Foreskin melanocyte (primary cell): ENCODE measurements at places on chromosomes 1 and 21.

DNA sequence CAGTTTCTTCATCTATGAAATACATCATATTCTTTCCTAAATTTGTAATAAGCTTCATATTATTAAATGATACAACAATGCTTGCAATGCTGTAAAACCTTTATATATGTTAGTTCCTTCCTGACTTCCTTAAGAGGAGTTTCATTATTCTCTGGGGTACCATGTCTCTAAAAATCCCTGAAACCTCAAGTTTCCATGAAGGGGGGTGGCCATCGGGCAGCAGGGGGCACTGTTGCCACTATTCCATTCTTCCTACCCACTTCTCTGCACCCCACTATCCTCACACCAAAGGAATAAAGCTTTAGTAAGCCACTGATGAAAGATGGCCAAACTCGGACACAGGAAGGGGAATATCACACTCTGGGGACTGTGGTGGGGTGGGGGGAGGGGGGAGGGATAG lies 9.0 kb upstream of the DMRTB1 start:
- no peak for DNase-seq

DNA sequence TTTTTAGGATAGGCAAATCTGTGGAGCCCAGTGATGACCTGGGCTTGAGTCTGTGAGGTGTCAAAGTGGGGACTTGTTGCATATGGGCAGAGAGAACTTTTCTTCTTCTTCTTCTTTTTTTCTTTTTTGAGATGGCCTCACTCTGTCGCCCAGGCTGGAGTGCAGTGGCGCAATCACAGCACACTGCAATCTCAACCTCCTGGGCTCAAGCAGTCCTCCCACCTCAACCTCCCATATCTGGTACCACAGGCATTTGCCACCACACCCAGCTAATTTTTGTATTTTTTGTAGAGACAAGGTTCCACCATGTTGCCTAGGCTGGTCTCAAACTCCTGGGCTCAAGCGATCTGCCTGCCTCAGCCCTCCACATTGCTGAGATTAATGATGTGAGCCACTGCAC lies 80.3 kb downstream of the RD3 start:
- DNase-seq = no peak

DNA sequence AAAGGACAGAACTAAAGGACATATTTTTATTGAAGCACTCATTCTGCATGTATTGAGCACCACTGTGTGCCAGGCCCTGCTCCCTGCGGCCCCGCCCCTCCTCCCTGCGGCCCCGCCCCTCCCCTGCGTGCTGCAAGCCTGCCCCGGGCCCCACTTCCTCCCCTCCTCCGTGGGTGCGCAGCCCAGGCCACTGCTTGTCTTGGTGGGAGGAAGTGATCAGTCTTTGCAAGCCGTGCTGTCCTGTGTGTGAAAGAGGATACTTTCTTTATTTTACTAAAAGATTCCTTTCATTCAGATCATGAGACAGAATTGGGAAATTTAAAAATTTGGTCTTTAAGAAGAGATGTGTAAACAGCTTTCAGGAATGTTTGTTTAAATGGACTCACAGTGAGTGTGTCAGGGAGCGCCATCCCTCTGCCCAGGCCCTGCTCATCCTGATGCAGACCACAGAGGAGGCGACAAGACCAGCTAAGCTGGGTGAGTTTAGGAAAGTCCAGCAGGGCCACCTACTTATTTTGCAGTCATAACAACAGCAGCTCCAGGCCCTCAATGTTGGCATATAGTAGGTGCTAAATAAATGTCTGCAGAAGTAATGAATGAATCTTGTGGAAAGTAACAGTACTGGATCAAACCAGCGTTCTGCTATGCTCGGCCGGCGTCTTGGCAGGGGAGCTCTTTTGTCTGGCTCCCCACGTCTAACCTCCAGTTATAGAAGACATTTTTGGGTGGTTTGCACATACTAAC lies 88.3 kb upstream of the SELENON start:
- DNase-seq = peak; percentile 71

GRCh38 chr1:42137766-42138165 lies 15.4 kb upstream of the GUCA2B start:
- no peak for DNase-seq

- no peak for DNase-seq
These were observed 706 bp downstream of the CREB3L4 start for GRCh38 chr1:153968408-153968807.

DNA sequence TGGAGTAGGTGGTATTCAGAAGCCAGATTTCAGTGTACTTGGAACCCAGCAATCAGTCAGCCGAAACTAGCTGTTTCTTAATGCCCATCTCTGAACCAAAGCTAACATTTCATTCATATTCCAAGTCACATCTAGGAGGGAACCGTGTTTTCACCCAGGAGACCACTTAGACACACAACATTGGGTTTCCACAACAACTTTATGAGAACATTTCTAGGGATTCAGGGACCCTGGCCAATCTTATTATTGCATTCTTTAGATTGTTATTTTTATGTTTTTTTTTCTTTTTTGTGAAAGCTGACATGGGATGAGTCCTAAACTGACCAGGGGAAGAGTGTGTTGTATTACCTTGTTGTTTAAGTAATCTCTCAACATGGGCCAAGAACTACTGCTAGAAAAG lies 72.5 kb upstream of the KIAA0040 start:
- no peak for DNase-seq

- DNase-seq = no peak
These were observed 4.8 kb downstream of the ACP6 start for GRCh38 chr1:147665521-147665920.

- no peak for DNase-seq
These were observed 58.5 kb upstream of the BCL10 start for GRCh38 chr1:85334962-85335361.

GRCh38 chr1:246788895-246789338 lies 64.7 kb downstream of the SCCPDH start:
- no peak for DNase-seq

DNA sequence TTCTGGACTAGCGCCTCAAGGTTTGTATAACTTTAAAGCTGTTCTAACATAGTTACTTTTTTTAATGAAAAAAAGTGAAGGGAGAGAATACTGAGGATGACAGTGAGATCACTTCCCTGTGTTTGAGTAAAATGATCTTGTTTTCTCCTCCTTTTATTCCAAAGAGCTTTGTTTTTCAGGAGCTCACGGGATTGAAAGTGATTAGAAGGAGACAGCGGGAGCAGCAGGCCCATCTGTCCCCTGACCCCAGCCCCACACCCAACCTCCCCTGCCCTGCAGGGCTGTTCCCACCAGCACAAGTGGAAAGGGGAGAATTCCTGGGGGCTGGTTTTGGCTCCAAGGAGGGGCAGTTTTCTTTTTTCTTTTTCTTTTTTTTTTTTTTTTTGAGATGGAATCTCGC lies 2.1 kb upstream of the DNMT3L start:
- no peak for DNase-seq

GRCh38 chr1:22176258-22176657 lies 33.4 kb upstream of the WNT4 start:
- no peak for DNase-seq

- DNase-seq = peak; percentile 17
These were observed 841 bp downstream of the SNX27 start for GRCh38 chr1:151612501-151613281.

GRCh38 chr1:23559985-23560741 lies 862 bp upstream of the ID3 start:
- no peak for DNase-seq

- DNase-seq = no peak
These were observed 19.1 kb downstream of the NPPA start for GRCh38 chr1:11828511-11828910.

DNA sequence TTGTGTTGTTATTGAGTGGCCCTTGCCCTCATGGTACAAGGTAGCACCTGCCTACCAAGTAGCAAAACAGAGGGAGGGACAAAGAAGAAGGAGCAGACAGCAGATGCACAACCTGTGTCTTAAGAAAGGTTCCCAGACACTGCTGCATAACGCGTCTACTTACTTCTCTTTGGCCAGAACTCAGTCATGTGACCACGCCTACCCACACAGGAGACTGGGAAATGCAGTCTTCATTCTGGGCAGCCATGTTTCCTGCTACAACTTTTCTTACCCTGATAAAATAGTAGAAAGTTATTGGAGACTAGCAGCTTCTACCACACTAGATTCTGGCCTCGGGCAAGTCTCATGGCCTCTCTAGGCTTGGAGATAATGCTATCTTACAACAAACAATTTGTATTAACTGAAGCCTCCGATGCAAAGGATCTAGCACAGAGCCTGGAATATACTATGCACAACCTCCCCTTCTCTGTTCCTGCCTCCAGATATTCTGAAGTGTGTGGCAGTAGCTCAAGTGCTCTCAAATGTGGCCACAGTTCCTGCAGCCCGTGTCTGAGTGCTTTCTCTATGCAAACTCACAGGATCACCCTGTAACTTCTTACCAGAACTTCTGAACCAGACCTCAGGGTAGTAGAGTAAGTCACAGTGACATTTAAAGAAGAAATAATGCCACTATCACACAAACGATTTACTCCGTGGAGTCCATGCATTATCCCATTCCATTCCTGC lies 34.1 kb upstream of the BTG2 start:
- DNase-seq = peak; percentile 72

GRCh38 chr1:32536117-32536516 lies 3.1 kb upstream of the ZBTB8A start:
- no peak for DNase-seq

DNA sequence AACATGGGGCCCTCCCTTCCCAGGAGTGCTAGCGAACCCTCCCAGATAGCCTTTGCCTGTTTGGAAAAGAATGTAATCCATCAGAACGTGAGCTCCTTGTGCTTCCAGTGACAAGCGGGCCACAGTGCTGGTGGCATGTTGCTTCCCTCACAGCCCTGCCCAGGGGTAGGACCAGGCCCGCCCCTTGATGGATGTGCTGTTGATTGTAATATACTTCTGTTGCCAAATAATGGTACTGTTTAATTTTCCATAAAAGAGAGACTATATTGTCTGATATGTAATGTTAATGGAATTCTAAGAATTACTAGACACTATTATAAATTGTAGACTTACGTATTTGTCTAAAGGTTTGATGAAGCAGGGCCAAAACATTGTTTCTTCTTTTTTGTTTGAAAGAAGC lies 16.4 kb downstream of the ATP5PO start:
- no peak for DNase-seq

GRCh38 chr1:222415441-222415840 lies 132.5 kb downstream of the HHIPL2 start:
- no peak for DNase-seq

GRCh38 chr1:172024516-172024915 lies 183.2 kb downstream of the DNM3 start:
- no peak for DNase-seq

DNA sequence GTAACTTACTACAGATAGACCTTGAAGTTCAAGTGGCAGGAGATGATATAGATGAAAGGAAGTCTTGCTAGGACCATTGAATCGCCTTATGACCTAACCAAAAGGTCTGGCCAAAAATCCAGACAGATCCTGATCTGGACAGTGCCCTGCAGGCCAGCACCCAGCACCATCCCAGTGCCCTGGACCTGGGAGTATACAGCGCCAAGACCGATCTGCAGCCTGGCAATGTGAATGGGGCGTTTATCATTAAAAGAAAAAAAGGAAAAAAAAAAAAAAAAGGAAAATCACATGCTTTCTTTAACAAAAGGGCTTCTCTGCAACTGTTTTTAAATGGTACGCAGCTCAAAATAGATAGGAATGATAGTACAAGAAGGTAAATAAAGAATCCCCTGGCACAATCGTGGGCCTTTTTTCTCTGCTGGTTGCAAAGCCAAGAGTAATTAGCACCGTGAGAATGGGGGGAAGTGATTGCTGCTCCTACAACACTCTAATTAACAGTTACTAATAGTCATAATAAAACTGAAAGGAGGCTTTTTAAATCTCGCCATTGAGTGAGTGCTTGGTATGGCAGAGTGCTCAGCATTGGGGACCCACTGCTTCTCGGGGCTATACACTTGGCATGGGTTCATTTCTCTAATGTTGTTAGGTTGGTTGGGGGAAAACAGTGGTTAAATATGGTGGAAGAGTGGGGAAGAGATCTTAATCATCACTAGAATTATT lies 146.7 kb downstream of the KAZN start:
- peak; percentile 52 for DNase-seq

- no peak for DNase-seq
These were observed 43.6 kb upstream of the TIAM1 start for GRCh38 chr21:31387560-31388186.

DNA sequence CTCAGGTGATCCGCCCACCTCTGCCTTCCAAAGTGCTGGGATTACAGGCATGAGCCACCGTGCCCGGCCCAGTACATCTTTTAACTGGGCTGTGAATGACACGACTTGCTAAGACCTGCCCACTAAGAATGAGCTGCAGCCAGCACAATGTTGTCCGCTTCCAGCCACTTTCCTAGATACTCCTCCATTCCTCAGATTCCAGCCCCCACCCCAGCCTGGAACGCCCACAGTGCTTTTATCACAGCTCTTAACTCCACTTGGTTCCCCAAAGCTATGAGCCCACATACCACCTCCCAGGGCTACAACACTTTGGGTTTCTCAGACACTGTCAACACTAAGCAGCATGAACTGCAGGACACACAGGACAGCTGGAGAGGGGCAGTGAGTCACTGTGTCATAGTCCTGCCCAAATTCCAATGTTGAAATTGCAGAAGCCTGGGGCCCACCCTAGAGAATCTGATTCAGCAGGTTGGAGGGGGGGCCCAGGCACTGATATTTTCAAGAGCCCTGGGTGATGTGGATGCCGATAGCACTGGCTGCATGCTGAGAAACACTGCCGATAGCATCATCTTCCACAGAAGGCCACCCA lies 58.0 kb downstream of the ACBD3 start:
- DNase-seq = no peak

- DNase-seq = no peak
These were observed 232.7 kb downstream of the KCNJ6 start for GRCh38 chr21:37683396-37684114.

GRCh38 chr1:205584732-205585131 lies 47.1 kb downstream of the ELK4 start:
- DNase-seq = no peak

GRCh38 chr1:8198522-8198921 lies 119.4 kb upstream of the SLC45A1 start:
- no peak for DNase-seq

GRCh38 chr1:153174624-153175023 lies 23.9 kb upstream of the SPRR2G start:
- no peak for DNase-seq

GRCh38 chr1:220455559-220455958 lies 72.4 kb upstream of the MARK1 start:
- DNase-seq = no peak

- DNase-seq = no peak
These were observed 1.4 kb downstream of the MEGF6 start for GRCh38 chr1:3609769-3610526.

DNA sequence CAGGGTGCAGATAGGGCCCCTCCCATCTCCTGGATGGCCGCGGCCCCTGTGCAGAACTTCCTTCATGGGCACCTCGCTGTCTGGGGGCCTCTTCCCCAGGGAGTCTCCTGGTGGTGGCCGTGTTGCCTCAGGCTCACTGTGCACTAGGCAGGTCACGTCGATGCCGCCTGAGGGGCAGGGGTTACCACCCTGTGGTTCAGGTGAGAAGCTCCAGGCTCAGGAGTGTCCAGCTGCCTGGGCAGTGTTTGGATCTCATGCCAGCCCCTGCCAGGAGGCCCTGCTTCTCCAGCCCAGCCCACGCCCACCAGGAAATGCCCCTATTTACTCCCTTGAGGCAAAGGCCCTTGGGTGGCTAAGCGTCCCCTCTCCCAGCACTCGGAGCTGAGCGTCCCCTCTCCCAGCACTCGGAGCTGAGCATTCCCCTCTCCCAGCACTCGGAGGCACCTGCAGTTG lies 2.1 kb downstream of the ITGB2 start:
- no peak for DNase-seq

- no peak for DNase-seq
These were observed 36.5 kb upstream of the TENT5B start for GRCh38 chr1:27049100-27049499.
